ENCODE measurements at places on chromosomes 12 and 14. TPM values are rescaled to one million over a fixed set of nuclear protein-coding genes. Genes with fewer than 3 reads are reported as not detected.

The IL22 gene
- not detected for total RNA-seq

The SLC7A7 gene
- 14.7 TPM for total RNA-seq

The GZMB gene
- not detected for total RNA-seq

The NANOG gene
- not detected for total RNA-seq

The LMO3 gene
- 0.27 TPM for total RNA-seq

The TAS2R42 gene
- not detected for total RNA-seq

The RAP1B gene
- total RNA-seq, result 295 TPM
